Foreskin keratinocyte (primary cell): ENCODE measurements at places on chromosomes 13 and 19.
A peak's percentile ranks its signal among the peaks of the same experiment; 100 is the strongest.

DNA sequence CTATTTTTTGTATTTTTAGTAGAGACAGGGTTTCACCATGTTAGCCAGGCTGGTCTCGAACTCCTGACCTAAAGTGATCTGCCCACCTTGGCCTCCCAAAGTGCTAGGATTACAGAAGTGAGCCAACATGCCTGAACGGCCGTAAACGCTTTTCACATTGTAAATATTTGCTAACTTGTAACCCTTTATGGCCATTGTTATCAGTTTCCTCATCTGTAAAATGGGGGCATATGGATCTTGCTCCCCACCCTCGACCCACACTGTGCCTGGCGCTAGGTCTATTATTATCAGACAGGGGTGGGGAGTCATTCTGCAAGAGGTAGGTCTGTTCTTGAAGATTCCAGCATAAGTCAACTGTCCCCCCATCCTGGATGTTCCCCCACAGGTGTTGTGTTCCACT lies 11.9 kb downstream of the NCAN start:
- DNase-seq: no peak

- DNase-seq: no peak
Measured at GRCh38 chr13:111608556-111608955, 288.1 kb downstream of the TEX29 start.

DNA sequence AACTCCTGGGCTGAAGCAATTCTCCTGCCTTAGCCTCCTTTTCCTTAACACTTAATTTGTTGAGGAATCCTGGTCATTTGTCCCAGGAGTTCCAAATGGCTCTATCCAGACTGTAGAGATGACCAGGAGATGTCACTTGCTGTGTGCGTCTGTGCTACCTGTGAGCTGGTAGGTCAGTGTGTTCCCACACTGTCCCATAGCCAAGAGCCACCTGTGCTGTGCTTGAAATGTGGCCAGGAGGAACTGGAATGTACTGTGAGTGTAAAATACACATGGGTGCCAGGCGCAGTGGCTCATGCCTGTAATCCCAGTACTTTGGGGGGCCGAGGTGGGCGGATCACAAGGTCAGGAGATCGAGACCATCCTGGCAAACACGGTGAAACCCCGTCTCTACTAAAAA lies 29.4 kb upstream of the KDM4B start:
- no peak for DNase-seq

- peak; percentile 76 for DNase-seq
Measured at GRCh38 chr19:51002542-51003311, 1.3 kb upstream of the KLK8 start.

DNA sequence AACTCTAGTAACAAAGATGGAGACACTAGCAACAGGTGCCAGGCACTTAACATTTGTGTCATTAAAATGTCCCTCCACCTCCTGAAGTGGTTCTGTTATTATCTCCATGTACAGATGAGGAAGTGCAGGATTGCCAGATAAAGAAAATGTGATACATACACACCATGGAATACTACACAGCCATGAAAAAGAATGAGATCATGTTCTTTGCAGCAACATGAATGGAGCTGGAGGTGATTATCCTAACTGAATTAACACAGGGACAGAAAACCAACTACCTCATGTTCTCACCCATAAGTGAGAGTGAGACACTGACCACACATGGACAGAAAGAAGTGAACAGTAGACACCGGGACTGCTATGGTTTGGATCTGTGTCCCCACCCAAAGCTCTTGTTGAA lies 60.5 kb downstream of the ZNF557 start:
- no peak for DNase-seq

GRCh38 chr13:113149711-113150549 lies 8.5 kb upstream of the PROZ start:
- no peak for DNase-seq

DNA sequence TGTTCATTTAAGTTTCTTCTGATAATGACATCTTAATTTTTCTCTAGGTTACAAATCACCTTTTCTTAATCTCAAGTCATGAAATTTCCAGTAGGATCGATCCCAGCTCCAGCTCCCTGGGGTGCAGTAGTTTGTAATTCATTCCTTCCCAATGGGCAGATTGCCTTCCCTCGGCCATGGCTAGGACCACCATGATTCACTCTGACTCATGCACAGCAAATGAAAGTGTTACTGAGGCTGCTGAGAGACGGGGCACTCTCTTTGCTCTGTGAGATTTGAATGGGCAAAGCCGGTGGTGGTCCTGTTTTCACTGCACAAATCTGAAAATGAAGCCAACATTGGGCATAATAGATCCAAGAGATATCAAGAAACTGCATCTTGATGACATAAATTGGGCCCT lies 202.8 kb upstream of the IRS2 start:
- DNase-seq: no peak

DNA sequence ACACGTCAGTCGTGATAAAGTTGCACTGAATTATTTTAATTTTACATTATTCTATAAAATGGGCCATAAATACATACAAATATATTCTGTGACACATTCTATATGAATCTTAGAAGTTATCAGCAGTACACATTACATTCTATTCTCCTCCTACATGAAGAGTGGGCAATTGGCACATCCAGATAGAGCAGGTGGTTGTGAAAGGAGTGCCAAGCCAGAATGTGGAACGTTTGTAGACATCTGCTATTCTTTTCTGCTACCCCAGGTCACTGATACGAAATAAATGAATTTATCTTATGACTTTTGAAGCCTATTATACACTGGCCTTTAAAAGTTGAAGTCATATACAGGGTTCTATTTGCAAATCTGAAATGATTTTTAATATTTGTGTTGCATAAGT lies 373.2 kb downstream of the PCDH17 start:
- DNase-seq: no peak

- DNase-seq: no peak
Measured at GRCh38 chr13:111636271-111636670, 315.8 kb downstream of the TEX29 start.

DNA sequence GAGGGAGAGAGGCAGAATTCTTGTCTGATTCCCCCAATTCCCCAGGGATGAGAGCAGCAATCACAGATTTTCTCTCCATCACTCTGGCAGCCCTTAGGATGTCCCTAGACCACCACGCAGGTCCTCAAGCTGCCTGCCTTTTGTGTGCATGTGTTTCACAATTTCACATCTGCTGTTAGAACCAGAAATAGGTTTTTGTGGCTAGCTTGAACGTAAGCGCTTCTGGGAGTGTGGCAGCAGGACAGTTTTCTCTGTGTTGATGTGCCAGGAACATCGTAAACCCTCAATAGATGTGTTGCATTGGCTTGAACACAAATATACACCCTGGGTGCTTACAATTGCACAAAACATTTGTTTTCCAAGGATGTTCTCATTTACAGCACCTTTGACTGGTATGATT lies 78.8 kb upstream of the TMTC4 start:
- no peak for DNase-seq

- DNase-seq: no peak
Measured at GRCh38 chr19:2034729-2035589, 16.1 kb downstream of the MKNK2 start.

- DNase-seq: peak; percentile 38
Measured at GRCh38 chr13:37109051-37109678, 3.7 kb upstream of the CSNK1A1L start.

DNA sequence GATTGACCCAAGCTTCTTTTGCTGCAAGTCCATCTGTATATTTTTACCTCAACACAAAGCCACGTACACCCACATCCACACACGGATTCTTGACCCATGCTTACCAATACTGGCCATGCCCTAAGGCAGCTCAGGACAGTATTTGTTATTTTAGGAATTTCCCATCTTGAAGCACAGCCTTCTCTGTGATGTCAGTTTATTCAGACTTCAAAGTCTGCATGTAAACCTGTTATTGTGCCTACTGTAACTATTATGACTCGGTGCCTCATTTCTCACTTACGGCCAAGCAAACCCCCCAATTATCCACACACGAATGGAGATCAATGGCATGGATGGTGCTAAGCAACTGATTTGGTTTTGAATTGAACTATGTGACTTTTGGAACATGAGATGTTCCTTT lies 17.5 kb downstream of the CLDN10 start:
- DNase-seq: no peak

- DNase-seq: no peak
Measured at GRCh38 chr19:53389978-53390377, 5.0 kb upstream of the ZNF765 start.

- DNase-seq: no peak
Measured at GRCh38 chr19:41357746-41358145, 4.0 kb upstream of the TGFB1 start.

DNA sequence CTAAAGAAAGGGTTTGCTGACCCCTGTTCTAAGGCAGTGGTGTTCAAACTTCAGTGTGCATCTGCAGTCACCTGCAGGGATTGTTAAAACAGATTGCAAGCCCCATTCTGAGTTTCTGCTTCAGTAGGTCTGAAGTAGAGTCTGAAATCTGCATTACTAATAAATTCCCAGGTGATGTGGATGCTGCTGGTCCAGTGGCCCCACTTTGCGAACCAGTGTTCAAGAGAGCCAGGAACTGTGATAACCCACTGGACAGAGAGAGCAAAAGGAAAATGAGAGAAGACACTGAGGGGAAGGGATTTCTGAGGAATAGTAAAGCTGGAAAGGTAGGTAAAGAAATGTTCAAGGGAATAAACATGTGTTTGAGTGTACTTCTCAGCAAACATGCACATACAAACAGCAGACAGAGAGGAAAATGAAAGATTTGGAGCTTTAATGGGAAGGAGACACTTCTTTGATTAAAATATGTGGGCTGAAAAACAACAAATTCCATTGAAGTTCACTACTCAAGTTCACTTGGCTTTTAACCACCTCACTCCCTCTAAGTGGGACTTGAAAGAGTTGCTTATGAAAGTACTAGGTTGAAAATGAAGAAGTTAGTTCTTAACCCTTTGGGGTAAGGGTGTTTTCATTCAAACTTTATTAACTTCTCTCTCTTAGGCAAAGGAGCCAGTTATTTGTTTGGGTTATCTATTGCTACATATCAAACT lies 26.4 kb upstream of the FAM216B start:
- no peak for DNase-seq

DNA sequence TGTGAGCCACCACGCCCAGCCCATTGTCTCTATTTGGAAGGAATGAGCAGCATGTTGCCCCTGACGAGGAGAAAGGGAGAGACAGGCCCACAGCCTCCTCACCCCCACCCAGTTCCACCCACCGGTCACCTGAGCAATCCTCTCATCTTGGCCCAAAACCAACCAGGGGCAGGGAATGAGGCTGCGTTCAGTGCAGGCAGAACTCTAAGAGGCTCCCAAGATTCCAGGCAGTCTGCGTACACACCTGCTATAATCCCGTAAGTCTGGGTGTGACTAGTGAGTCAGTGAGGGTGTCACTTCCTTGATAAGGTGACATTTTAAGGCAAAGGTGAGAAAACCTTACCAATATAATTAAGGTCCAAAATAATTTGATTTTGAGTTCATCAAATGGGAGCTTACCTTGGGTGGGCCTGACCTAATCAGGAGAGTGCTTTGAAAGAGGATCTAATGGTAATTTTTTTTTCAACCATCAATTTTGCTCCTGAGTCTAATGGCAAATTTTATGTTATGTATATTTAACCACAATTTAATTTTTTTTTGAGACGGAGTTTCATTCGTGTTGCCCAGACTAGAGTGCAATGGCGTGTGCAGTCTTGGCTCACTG lies 26.9 kb upstream of the KLF2 start:
- no peak for DNase-seq

DNA sequence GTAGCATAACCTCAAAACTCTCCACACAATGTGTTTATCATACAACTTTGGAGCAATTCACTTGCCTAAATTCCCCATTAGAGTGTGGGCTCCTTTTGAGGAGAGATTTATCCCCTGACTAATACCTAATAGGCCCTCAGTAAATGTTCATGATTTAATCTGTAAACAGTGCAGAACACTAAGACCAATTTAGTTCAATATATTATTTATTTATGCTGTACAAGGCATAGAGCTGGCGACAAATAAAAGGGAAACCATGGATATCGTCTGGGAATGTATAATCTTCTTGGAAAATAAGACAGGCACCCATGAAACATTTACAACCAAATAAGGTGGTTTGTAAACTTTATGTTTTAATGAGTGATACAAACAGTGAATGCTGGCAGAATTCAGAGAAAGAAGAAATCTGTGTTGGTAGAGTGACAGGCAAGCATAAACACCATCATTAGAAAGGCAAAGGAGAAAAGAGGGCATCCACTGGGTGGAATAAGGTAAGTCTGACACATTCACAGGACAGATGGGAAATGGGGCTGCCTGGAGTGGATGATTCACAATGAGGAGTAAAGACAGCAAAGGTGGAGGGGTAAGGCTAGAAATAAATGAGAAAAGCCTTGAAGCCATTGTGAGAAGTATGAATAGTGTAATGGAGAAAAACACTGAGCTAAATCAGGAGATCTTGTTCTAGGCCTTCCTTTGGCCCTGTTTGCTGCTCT lies 106.1 kb upstream of the MIR17HG start:
- DNase-seq: peak; percentile 7

DNA sequence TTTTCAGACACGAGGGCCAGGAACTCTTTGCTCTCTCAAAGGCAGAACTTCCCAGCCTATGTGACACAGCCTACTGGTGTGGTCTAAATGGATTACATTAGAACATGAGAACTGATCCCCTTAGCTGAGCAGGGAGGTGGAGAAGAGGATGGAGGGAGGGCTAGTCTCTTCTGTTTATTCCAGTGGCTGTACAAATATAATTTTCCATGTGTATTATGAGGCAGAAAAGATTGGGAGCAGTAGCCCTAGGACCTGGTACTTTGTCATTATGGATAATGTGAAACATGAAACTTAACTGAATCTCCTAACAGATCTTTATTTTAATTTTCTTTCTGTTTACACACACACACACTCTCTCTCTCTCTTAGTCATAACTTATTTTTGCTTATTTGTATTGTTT lies 82.1 kb downstream of the WDFY2 start:
- DNase-seq: no peak

DNA sequence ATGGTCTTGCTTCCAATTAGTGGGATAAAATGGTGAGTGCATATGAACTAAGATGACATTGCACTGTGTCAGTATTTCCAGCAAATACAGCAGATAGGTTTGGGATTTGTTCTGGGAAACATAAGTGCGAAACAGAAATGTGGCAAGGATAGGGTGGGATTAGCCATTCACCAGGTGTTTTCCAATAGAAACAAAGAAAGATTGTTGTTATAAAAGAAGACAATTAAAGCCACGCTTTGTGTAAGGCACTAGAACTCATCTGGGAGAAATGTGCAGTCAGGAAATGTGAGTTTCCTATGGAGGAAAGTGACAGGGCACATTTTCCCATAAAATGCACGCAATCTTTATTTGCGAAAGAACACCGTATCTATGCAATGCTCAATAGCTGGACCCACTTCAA lies 1547.8 kb downstream of the EFNB2 start:
- DNase-seq: no peak
